Activated CD8-positive, alpha-beta memory T cell treated with anti-CD3 and anti-CD28 coated beads, Interleukin-2, amount 10 ng/mL, durations not matched to agents 7 days and 5 days (primary cell): ENCODE measurements at places on chromosomes 11 and 22. TPM values are rescaled to one million over a fixed set of nuclear protein-coding genes. Genes with fewer than 3 reads are reported as not detected.

TTC36 gene
- 0.66 TPM for total RNA-seq

ADAMTS8 gene
- total RNA-seq = not detected

IRAG1 gene
- total RNA-seq = not detected

- no peak for DNase-seq
- no peaks in the 10 kb centered on the region for H3K36me3 ChIP-seq
Observed at GRCh38 chr11:19510468-19510867, 202.2 kb upstream of the NAV2 start.

DNA sequence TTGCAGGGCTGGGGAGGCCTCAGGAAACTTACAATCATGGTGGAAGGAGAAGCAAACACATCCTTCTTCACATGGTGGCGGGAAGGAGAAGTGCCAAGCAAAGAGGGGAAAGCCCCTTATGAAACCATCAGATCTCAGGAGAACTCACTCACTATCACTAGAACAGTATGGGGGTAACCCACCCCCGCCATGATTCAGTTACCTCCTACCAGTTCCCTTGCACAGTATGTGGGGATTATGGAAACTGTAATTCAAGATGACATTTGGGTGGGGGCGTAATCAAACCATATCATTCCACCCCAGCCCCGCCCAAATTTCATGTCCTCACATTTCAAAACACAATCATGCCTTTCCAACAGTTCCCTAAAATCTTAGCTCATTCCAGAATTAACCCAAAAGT lies 16.2 kb downstream of the IMMP1L start:
- H3K4me1 ChIP-seq = peaks cover 4% of the 10 kb centered on the region
- H3K27ac ChIP-seq = no peak overlapping the region
- H3K27me3 ChIP-seq = no peaks in the 10 kb centered on the region

DNA sequence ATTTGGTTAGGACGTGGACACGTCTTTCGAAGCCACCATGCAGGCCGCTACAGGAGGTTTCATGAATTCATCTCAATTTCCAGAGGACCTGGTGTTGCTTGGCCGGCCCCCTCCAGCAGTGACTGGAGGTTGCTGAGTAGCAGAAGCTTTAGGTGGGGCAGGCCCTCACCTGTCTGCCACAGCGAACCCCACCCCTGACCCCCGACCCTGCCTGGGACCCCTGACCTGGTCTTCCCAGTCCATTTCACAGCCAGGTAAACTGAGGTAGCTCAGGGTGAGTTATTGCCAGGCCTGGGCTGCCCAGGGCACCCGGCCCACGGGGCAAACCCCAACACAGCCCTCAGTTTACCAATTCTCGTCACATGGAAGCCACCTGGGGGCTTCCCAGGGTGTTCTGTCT lies 39.1 kb upstream of the SMIM38 start:
- no peaks in the 10 kb centered on the region for H3K27me3 ChIP-seq
- no peaks in the 10 kb centered on the region for H3K36me3 ChIP-seq
- no peak for DNase-seq
- no peak overlapping the region for H3K4me3 ChIP-seq
- no peaks in the 10 kb centered on the region for H3K4me1 ChIP-seq
- H3K27ac ChIP-seq = no peak overlapping the region

GRCh38 chr11:93059117-93059957 lies 89.9 kb downstream of the MTNR1B start:
- H3K27ac ChIP-seq = no peak overlapping the region
- no peaks in the 10 kb centered on the region for H3K27me3 ChIP-seq
- no peaks in the 10 kb centered on the region for H3K36me3 ChIP-seq
- peaks cover 3% of the 10 kb centered on the region for H3K4me1 ChIP-seq
- H3K4me3 ChIP-seq = no peak overlapping the region

GRCh38 chr11:122788781-122789535 lies 49.3 kb upstream of the CRTAM start:
- H3K4me3 ChIP-seq = no peak overlapping the region
- H3K36me3 ChIP-seq = peaks cover 5% of the 10 kb centered on the region
- DNase-seq = no peak
- H3K4me1 ChIP-seq = no peaks in the 10 kb centered on the region

DNA sequence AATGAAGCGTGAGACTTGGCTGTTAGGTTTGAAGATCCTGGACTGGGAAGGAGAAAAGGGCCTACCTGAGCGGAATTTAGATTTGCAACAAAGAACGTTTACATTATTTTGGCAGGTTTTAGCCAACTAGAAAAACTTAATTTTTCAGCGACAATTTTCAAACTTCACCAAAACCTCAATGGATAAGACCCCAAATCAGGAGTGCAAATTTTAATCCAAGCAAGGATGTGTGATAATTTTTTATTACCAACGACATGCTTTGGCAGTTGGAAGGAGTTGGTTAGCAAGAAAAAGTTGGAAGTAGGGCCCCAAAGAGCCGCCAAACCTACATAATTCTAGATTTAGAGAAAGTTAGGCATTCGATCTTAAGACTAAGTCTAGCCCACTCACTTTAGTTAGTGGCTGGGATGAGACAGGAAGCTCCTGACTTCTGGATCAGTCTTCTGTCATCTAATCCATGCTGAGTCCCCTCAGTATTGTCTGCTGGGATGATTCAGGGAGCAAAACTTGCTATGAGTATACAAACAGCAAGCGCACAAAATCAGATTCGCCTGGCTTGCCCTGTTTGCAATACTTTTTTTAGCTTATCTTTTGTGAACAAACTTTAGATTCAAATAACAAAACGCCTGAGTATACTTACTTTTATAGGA lies 787 bp upstream of the RDX start:
- H3K4me3 ChIP-seq = peak overlapping the region; percentile 64
- H3K36me3 ChIP-seq = peaks cover 6% of the 10 kb centered on the region
- peaks cover 31% of the 10 kb centered on the region for H3K4me1 ChIP-seq
- no peak for DNase-seq
- H3K27me3 ChIP-seq = no peaks in the 10 kb centered on the region
- H3K27ac ChIP-seq = peak overlapping the region; percentile 68

DNA sequence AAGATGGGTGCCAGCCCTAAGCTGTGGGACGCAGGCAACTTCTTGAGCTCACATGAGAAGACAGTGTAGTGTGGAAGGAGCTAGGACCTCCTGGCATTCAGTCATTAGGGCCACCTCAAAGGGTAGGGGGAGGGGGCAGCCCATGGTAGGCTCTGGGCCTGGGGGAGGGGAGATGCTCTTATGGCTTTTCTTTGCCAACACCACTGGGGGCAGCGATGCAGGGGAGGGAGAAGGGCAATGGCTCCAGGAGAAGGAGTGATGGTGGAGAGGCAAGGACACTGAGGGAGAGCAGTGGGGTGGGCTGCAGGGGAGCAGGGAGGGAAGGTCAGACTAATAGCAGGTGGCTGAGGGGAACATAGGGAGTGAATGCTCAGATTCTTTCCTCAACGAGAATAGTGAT lies 63.3 kb upstream of the SUSD2 start:
- H3K36me3 ChIP-seq = peaks cover 17% of the 10 kb centered on the region
- no peak overlapping the region for H3K4me3 ChIP-seq
- H3K27me3 ChIP-seq = no peaks in the 10 kb centered on the region
- no peaks in the 10 kb centered on the region for H3K4me1 ChIP-seq
- H3K27ac ChIP-seq = no peak overlapping the region

DNA sequence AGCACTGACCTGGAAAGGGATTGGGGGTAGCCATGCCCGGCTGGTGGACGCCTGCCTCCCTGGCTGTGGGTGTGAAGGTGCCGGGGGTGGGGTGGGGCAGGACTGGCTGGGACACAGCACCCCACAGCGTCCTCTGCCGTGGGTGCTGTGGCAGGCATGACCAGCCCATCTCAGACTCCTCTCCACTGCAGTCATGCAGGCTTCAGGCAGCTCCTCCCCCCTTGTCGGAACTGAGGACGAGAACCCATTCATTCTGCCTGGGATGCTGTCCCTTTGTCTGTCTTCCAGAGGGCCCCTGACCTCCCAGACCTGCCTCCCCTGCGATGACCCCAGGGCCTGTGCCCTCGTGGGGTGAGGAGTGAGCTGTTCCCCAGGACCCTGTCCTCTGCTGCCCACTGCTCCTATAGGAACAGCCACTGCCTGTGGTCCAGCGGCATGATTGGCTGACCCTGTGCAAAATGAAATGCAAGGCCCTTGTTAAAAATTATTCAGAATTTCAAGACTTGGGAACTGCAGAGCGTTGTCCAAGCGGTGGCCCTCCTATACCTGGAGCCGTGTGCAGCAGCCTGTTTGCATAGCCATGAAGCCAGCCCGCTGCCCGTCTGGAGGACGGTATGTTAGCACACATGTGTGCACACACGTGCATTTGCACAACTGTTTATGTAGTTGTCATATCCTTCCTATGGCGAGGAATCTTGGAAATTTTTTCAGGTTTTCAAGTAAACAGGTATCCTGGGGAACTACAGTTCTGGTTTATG lies 1122.3 kb downstream of the BRD1 start:
- no peaks in the 10 kb centered on the region for H3K36me3 ChIP-seq
- no peak overlapping the region for H3K4me3 ChIP-seq
- no peaks in the 10 kb centered on the region for H3K4me1 ChIP-seq
- H3K27ac ChIP-seq = no peak overlapping the region
